ENCODE measurements at places on chromosomes 6 and 20.

- DNase-seq: no peak
These were observed 57.0 kb downstream of the KIF13A start for GRCh38 chr6:17930321-17930993.

GRCh38 chr6:71138376-71138775 is 150.2 kb upstream of the OGFRL1 start:
- no peak for DNase-seq

DNA sequence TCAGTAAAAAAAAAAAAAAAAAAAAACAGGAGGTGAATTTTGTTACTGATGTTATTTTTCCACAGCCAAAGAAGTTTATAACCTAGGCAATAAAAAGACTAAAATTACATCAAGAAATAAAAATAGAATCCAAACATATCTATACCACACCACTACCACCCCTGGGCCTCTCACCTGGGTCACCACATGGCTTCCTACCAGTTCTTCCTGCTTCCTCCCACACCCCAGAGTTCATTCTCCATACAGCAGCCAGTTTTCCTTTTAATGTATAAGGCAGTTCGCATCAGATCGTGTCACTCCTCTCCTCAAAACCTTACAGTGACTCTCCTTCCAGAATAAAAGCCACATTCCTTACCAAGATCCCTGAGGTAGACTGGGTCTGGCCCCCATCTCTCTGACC is 23.9 kb downstream of the ROS1 start:
- no peak for DNase-seq

- DNase-seq: peak; percentile 14
These were observed 81.8 kb downstream of the ISM1 start for GRCh38 chr20:13302647-13303450.

Measured in stimulated activated CD4-positive, alpha-beta T cell treated with anti-CD3 and anti-CD28 coated beads, Interleukin-1b, Interleukin-23, amount 100 ng/mL, for 1 hour (primary cell).